ENCODE measurements at places on chromosomes 6 and 20. TPM values are rescaled to one million over a fixed set of nuclear protein-coding genes. Genes with fewer than 3 reads are reported as not detected.

Gene C20orf202
- total RNA-seq = not detected

Gene NOTCH4
- 44.3 TPM for total RNA-seq

Gene POM121L2
- not detected for total RNA-seq

Gene IPCEF1
- 2.3 TPM for total RNA-seq

Gene MRPL18
- 69.4 TPM for total RNA-seq

Gene CAGE1
- under 0.01 TPM for total RNA-seq

Gene GINS1
- total RNA-seq = 20.8 TPM

Gene SLC22A2
- total RNA-seq = not detected

Gene CFAP61
- not detected for total RNA-seq

Gene CEP43
- total RNA-seq = 15.7 TPM

Gene SLC12A5
- total RNA-seq = 0.47 TPM

Gene KIF6
- not detected for total RNA-seq

Gene CCN5
- total RNA-seq = not detected

Gene PM20D2
- 5.1 TPM for total RNA-seq

Gene SULF2
- total RNA-seq = 92.1 TPM

Gene GSTA1
- not detected for total RNA-seq

Gene TP53TG5
- total RNA-seq = not detected

Gene PNLDC1
- 0.51 TPM for total RNA-seq

Gene BTNL2
- total RNA-seq = not detected

Gene HLA-E
- total RNA-seq = 717 TPM

Gene COL9A1
- total RNA-seq = not detected

Gene PLEKHG1
- 42.3 TPM for total RNA-seq

Gene NKX2-2
- not detected for total RNA-seq

Gene SNAP91
- total RNA-seq = 0.51 TPM

Gene SLC52A3
- total RNA-seq = not detected

Gene KIAA1586
- 16.4 TPM for total RNA-seq

Gene FKBP1C
- 4.4 TPM for total RNA-seq

Gene DPPA5
- total RNA-seq = not detected

Gene ELOVL4
- total RNA-seq = 0.51 TPM

Gene OPN5
- total RNA-seq = not detected

Gene FBXO9
- total RNA-seq = 41.6 TPM

Gene ELMO2
- total RNA-seq = 35.7 TPM

Gene TREML1
- not detected for total RNA-seq

Gene BCAS4
- total RNA-seq = 0.51 TPM

Gene TBXT
- total RNA-seq = not detected

Gene MAK
- total RNA-seq = 0.09 TPM

Gene ZSCAN23
- 0.51 TPM for total RNA-seq

Gene CPNE5
- 14.0 TPM for total RNA-seq

Gene ASXL1
- total RNA-seq = 62.1 TPM

Gene NHLRC1
- 1.6 TPM for total RNA-seq

Gene WFDC5
- not detected for total RNA-seq

Gene CRISP2
- not detected for total RNA-seq

Gene PPDPF
- 19.9 TPM for total RNA-seq

Gene GLP1R
- not detected for total RNA-seq

Gene POU5F1
- total RNA-seq = 0.68 TPM

Gene CYP21A2
- total RNA-seq = 0.34 TPM

Gene SLC22A16
- not detected for total RNA-seq

Gene LY6G6D
- not detected for total RNA-seq

Gene RAB23
- 8.1 TPM for total RNA-seq

Gene VTA1
- total RNA-seq = 49.8 TPM

Gene ME1
- total RNA-seq = 7.8 TPM

Gene CLDN20
- total RNA-seq = not detected

Gene NKAIN2
- total RNA-seq = not detected

Gene RAB44
- total RNA-seq = not detected
